ENCODE measurements at places on chromosomes 5 and 9.

GRCh38 chr5:86557920-86558319, 59.8 kb upstream of the COX7C start:
- DNase-seq: no peak

DNA sequence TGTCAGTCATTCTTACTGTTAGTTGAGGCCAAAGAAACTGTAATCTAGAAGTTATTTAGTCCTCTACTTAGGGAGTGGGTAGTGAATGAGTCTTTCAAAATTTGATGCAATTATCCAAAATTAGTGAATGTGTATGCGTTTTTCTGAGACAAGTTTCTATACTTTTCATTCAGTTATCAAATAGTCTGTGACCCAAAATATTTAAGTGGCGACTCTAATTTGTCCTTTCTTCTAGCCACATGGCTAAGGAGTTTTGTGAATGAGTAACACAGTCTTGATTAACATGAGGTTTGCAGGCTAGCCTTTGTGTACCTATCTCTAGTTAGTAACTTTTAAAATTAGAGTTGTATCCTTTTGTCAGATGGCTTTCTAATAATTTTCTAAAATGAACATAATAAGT, 45.6 kb downstream of the COMMD10 start:
- no peak for DNase-seq

- DNase-seq: no peak
These were observed 97.8 kb downstream of the C5orf15 start for GRCh38 chr5:133870661-133871060.

DNA sequence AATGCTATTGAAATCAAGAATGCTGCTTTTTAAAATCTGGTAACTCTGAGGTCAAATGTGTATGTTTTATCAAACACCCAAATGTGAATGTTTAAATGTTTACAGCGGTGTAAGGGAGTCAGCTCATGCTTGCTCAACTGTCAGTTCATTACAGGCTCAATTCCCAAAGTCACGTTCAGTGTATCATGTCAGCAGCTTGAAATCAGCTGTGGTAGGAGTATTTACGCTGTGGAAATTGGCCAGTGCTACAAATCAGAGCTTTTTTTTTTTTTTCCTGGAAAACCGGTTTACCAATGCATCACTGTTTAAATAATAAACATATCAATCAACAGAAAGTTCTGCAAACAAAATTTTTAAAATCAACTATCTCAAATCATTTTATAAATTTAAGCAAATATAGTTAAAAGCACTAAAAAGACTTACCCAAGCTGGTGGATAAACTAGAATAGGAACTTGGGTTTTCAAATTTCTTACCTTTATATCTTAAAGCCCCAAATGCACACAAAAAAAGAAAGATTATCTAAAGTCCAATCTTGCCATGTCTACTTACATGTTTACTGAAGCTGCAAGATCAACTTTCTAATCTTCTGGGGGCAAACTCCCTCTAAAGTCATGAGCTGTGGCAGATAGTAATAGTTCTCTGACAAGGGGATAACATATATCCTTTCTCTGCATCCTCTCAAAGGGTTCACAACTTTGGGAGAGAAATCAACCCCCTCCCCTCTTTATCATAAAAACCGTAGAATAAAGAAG, 57.6 kb upstream of the GRAMD2B start:
- no peak for DNase-seq

GRCh38 chr5:112208699-112209615, 210.1 kb downstream of the EPB41L4A start:
- no peak for DNase-seq

DNA sequence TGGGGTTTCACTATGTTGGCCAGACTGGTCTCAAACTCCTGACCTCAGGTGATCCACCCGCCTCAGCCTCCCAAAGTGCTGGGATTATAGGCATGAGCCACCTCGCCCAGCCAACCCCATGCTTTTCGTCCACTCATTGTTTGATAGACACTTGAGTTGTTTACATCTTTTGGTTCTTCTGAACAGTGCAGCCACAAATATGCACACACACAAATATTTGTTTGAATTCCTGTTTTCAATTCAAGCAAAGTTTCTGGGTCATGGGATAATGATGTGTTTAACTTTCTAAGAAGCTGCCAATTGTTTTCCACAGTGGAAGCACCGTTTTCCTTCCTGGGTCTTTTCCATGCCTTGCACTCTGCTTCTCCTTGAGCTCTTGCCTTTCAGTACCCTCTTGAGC, 6.8 kb upstream of the PAEP start:
- DNase-seq: no peak

- no peak for DNase-seq
These were observed 47.1 kb upstream of the EFNA5 start for GRCh38 chr5:107717816-107718215.

- no peak for DNase-seq
These were observed 49.0 kb downstream of the FAM78A start for GRCh38 chr9:131227112-131227958.

DNA sequence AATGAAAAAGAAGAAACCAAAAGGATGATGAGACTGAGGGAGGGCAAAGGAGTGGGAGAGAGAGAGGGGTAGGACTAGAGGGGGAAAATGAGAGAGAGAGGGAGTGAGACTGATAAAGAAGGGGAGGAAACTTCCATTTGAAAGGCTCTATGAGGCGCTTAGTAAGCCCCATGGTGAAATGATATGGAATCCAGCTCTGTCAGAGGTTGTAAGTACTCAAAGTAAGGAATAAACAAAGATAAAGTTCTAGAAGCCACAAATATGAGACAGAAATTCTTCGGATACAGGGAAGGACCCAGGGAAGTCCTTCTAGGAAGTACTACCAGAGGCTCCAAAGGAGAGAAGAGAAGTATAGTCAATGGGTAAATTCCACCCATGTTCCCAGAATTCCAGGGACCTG, 21.7 kb upstream of the VLDLR start:
- DNase-seq: no peak

GRCh38 chr5:115895821-115896220, 54.1 kb downstream of the AP3S1 start:
- no peak for DNase-seq

DNA sequence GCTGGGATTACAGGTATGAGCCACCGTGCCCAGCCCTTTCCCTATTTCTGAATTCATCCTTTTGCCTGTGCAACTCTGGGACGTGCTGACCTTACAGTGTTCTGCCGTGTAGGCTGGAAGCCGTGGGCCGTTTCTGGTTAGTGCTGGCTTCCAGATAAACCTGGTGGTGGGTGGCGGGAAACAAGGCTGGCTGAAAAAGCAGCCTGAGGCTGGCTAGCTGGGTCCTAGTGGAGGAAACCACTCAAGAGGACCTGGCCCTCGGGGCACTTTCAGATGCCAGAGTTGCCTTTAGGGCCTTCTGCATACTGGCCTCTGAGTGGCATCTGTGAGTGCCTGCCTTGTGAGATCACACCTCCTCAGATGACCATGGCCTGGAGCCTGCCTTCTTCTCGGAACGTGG, 26.9 kb downstream of the GALNT12 start:
- DNase-seq: no peak

All from osteocyte (in vitro differentiated cells).